ENCODE measurements at places on chromosomes 1 and 21.

DNA sequence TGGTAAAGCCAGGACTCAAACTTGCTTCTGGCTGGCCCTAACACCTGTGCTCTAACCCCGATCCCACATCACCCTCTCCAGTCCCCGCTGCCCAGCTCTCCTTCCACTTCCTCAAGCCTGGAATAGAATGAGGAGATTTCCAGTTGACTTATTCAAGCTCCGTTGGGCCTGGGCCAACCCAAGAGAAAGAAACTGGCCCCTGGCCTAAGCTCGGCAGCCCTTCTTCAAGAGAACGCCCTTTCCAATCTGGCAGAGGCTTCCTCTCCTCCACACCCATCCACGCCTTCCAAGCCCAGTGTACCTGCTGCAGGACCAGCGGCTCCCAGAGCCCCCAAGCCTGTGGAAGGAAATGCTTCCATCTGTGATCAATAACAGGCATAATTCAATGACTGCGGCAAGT lies 51.9 kb downstream of the LRRN2 start:
- DNase-seq = no peak

- no peak for DNase-seq
Observed at GRCh38 chr21:41350436-41351155, 11.2 kb upstream of the MX2 start.

DNA sequence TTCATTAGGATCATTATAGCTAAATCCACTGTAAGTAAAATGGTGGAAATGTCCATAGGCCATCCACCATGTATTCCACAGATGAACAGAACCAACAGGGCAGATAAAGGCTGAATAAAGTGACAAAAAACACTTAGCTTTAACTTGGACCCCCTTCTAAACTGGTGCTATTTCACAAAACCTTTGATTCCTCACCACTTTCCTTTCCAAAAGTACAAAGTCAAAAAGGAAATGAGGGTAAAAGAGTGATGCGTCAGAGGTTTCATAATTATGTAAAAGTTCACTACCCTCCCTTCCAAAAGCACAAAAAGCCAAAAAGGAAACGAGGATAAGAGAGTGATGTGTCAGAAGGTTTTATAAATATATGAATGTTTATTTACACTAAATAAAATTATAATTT lies 172.2 kb downstream of the TBX15 start:
- no peak for DNase-seq

DNA sequence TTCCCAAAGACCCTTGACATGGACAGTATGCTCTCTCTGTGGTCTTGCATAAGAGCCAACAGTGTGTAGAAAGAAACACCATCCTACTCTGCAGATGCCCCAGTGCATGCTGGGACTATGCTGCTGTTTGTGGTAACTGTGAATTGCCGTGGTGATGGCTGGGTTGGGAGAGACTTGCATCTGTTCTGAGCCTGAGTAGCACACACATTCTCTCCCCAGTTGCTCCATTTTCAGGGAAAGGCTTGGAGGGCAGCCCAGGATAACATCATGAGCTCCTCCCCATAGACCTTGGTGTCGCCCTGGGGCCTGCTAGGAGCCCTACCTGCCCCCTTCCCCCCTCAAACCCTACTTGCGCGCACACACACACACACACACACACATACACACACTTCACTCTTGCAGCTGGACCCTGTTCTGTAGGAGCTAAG lies 120.9 kb upstream of the IPO9 start:
- DNase-seq = peak; percentile 31

DNA sequence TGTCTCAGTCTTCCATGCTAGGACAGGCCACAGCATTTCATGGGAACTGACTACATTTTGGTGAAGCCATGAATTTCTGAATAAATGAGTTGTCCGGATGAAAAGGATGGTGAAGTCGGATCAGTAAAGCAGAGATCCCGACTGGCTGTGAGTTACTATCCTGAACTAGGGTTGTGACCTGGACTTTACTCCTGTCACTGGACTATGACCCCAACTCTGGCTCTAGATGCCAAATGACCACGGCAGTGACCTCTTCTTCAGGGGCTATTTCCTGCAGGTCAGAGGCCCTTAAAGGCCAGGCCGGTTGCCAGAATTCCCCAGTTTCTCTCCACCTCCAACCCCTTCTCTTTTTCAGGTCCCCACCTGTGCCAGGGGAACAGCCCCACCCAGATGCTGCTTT lies 1.7 kb upstream of the NECTIN4 start:
- DNase-seq = no peak

DNA sequence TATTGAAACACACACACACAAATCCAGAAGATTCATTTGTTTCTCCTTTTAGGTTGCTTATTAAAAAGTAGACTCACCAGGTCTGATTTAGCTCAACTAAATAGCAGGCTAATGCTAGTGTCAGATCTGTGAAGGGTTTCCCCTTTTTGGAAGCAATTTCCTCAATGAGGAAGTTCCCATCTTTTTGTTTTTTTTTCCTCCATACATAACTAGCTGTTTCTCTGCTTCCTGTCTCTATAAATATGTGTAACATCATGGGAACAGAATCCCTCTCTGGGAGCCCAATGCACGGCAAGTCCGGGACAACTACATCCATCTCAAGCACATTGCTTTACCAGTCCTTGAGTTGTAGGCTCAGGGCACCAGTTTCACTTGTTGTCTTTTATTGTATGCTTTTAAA lies 1421.1 kb downstream of the PLA2G4A start:
- no peak for DNase-seq

DNA sequence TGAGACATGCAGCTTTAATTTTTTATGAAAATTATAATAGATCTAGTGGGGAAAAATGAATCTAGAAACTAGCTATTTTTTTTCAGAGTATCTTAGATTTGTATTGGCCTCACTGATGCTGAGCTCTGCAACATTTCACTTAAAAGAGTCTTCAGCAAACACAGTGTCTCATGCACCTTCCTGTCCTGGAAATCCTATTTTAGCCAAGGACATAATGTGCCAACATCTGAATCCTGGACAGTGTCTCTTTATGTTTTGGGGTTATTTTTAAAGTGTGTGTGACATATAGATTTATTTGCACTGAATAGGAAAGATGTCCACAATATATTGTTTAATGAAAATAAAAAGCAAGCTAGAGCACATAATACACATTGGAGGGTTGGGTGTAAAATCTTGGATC lies 199.1 kb upstream of the FMN2 start:
- no peak for DNase-seq

GRCh38 chr21:43699933-43700599 lies 18.9 kb upstream of the PDXK start:
- no peak for DNase-seq

DNA sequence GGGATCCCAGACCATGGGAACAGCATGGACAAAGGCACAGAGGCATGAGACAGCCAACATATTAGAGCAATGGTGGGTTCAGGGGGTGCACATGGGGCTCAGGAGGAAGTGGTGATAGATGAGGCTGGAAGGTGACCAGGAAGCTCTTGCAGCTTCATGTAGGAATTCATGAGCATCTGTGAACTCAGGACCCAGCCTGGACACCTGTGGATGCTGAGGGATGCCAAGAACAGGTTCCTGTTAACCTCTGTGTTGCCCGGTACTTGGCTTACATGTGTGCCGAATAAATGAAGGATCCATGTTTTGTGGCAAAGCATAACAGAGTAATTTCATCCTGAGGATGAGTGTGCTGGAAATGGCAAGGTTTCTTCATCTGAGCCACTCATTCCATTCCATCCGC lies 9.3 kb upstream of the SSBP3 start:
- DNase-seq = no peak

DNA sequence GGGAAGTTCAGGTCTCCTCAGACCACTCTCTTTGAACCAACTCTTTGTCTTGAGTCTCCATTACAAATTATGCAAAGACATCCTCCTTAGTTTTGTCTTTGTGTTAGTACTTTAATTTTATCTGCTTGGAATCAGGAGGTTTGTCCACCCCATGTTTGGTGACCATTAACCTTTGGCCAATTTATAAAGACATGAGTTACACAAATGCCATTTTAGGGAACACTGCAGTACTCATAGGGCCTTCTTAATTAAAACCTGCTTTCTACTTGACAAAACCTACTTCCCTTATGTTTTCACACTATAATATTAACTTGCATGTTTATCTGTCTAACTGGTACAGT lies 7.9 kb upstream of the CDC73 start:
- no peak for DNase-seq

- no peak for DNase-seq
Observed at GRCh38 chr1:108554682-108555427, 5.0 kb upstream of the EEIG2 start.

GRCh38 chr1:36829066-36829465 lies 205.2 kb downstream of the GRIK3 start:
- no peak for DNase-seq

GRCh38 chr1:91059157-91059556 lies 37.3 kb upstream of the ZNF644 start:
- DNase-seq = no peak

GRCh38 chr1:65445837-65446236 lies 25.4 kb downstream of the LEPR start:
- DNase-seq = no peak

DNA sequence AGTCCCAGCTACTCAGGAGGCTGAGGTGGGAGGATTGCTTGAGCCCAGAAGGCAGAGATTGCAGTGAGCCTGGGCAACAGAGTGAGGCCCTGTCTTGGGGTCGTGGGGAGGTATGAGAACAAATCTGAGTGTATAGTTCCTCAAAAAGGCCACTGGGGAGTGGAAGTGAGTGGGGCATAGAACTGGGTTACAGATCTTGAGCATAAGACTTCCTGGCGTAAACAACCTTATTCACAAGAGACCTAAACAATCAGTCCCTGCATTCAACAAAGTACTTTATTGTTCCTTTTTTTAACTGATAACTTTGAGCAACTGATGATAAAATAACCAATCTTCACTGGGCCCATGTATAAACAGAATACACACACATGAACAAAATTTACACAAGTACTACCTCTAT lies 72.7 kb upstream of the MUTYH start:
- no peak for DNase-seq

GRCh38 chr1:30194046-30194619 lies 529.3 kb downstream of the MATN1 start:
- no peak for DNase-seq

DNA sequence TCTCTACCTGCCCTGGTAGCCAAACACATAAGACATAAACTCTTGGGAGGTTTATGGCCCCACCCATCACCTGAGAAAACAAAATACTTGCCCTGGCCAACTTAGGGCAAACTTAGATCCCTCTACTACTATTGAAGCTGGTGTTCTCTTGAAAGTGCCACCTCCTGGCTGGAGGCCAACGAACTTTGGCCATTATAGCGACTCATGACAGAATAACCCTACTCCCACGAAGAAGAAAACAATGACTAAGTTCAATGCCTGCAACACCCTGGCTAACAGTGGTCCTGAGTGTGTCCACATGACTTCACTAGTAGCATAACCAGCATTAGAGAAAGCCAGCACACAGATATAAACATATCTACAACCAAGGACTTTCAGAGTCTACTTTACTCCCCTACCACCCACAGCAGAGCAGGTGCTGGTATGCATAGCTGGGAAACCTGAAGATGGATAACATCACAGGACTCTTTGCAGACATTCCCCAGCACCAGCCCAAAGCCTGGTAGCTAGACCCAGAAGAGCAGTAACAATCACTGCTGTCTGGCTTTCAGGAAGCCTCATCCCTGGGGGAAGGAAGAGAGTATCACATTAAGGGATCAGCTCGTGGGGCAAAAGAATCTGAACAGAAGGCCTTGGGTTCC lies 81.0 kb downstream of the SLC30A10 start:
- DNase-seq = no peak

DNA sequence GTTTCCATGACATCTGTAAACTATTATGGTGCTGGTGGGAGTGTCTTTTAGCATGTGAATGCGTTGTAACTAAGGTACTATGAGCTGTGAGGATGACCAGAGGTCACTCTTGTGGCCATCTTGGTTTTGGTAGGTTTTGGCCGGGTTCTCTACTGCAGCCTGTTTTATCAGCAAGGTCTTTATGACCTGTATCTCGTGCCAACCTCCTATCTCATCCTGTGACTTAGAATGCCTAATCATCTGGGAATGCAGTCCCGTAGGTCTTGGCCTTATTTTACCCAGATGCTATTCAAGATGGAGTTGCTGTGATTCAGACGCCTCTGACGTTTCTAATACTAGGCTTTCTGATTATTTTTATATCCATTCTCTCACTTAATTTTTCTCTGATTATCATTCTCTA lies 9.4 kb downstream of the NCAM2 start:
- no peak for DNase-seq

DNA sequence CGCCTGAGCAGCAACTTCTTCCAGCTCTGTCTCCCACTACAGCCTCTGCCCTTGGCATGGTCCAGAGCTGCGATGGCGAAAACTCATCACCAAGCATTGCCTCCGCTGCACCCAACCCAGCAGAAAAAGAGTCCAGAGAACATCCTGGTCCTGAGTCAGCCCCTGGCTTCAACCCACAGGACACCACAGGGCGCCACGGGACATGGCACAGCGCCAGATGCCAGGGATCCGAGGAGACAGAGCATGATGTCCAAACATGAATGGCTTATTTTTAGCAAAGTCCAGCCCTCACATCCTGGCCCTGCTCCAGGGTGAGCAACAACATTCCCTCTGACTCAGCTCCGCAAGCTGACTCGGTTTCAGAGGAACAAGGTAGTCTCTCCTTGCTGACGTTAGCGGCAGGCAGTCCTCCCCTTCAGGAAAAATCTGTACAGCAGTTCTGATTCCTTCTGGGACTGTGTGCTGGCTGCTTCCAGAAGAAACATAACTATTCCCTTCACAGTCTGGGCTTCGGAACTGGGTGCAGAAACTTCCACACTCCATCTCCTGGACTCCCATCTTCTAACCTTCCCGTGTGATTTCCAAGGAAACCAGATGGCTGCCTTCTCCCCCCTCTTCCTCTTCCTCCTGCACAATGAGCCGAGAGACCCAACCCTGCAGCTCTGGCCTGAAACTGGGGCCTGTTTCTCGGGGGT lies 131.3 kb downstream of the TOMM20 start:
- DNase-seq = no peak

- DNase-seq = peak; percentile 39
Observed at GRCh38 chr1:75908717-75909152, 23.5 kb downstream of the ASB17 start.

DNA sequence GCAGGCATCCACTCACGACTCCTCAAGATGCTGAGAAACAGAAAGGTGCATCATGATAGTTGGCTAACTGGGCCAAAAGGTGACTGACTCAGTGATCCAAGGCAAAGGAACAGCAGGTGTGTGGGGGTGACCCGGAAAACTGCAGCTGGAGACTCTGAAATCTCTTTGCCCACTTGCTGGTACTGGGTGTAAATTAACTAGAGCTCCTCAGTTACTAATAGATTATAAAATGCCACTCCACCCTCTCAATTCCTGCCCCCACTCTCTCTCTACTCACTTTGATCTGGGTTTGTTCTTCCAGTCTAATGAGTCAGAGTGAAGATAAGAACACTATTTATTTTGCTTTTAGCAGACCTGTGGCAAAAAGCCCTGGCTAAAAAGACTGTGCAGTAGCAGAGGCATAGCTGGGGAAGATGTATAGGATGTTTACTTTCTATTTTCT lies 7.2 kb upstream of the PIGC start:
- no peak for DNase-seq

- no peak for DNase-seq
Observed at GRCh38 chr1:228830185-228830953, 95.1 kb downstream of the RHOU start.

- DNase-seq = no peak
Observed at GRCh38 chr1:30081379-30082102, 641.8 kb downstream of the MATN1 start.
